ENCODE measurements at places on chromosomes 11 and 22.

DNA sequence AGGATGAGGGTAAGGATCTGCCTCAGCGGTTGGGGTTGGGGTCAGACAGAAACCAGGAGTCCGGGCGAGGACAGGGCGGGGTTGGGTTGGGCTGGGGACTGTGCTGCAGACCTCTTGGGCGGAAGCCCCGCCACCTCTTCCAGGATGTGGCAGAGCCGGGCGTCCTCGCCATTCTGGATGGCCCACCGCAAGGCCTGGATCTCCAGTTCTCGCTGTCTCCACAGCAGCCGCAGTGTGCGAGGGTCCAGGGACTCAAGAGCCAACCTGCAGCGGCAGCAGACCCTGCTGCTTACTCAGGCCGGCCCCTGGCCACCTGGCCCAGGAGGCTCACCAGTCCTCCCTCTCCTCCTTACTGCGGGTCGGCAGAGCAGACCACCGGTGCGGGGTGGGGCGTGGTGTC, 2.0 kb downstream of the LMNTD2 start:
- no peak for DNase-seq

DNA sequence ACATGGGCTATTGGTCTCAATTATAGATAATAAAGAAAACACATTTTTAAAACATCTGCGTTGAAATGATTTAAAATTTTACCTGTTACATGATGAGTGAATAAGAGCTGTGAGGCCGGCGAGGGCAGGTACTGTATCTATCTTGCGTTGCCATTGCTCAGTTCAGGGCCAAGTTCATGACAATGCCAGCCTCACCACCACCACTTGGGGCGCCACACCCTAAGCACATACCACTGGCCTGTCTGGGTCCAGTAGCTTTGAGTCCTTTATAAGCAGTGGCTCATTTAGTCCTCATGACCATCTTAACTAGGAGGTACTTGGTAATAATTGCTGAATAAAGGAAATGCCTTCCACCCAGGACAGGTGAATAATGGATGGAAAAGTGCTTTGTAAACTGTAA, 14.5 kb upstream of the MB start:
- DNase-seq, result peak; percentile 71

DNA sequence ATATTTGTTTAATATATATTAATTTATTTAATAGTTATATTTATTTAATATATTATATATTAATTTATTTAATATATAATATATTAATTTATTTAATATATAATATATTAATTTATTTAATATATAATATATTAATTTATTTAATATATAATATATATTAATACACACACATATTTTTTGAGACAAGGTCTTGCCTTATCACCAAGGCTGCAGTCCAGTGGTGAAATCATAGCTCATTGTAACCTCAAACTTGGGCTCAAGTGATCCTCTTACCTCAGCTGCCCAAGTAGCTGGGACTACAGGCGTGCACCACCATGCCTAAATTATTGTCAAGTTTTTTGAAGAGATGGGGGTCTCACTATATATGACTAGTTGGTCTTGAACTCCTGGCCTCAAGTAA, 51.4 kb upstream of the DDI1 start:
- no peak for DNase-seq

DNA sequence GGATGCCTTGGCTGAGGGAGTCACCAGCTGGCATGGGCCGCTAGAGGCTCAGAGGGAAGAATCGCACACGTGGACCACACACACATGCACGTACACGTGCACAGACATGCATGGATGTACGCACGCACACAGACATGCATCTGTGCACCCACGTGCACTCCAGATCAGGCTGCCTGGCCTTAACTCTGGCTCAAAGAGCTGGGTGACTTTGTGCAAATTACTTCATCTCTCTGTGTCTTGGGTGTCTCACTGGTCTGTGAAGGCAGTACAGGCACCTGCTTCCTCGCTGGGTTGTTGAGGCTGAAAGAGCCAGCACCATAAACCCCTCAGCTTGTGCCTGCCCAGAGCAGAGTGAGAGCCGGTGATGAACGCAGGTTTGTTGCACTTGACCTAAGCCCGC, 28.7 kb downstream of the TMPRSS6 start:
- DNase-seq, result no peak

DNA sequence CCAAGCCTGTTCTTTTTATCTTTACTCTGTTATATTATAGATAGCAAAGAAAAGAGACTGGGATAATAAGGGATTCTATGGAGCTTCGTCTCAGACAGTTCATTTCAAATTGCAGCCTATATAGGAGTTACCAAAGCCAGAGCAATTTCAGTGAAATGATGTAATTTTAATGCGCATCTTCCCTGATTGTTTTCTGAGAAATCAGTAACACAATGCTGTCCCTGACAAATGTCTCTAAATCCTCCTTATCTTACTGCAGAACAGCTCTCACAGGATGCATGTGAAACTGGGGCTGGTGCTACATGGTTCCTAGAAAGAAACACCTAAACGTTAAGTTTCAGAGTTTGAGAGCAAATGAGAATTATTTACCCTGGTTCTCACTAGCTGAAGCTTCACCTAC, 467.9 kb upstream of the ANO3 start:
- no peak for DNase-seq

GRCh38 chr11:123159183-123159857, 35.7 kb downstream of the CLMP start:
- DNase-seq, result no peak

GRCh38 chr22:36166518-36167220, 6.1 kb upstream of the APOL3 start:
- no peak for DNase-seq

DNA sequence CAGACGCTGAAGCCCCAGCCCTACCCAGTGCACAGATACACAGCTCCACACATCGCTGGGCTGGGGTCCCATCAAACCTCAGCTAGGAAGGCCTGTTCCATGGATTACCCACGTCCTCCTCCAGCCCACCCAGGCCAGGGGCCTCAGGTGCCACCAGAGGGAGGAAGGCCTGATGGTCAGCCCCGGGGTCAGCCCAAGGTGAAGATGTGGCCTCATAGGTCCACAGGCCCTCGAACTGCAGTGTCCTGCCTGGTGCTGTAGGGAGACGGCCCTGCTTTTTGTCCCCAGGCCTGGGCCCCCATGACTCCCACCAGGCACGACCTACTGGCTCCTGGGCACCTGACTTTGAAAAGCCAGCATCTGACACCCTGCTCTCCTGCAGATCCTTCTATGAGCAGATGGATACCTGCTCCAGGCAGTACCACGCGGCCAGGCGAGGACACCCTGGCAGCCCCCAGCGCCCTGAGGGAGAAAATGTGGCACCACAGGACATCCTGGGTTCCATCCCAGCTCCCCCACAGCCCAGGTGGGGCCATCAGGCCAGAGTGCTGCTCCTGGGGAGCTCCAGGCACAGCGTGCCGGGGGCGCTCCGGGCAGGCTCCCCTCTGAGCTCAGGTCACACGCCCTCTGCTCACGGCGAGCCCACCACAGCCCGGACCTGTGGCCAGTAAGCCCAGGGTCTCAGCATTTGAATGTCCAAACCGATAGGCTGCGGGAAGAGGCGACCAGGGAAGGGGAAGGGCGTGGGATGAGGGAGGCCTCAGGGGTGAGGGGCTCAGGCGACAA, 15.8 kb upstream of the MOB2 start:
- no peak for DNase-seq

GRCh38 chr11:122363296-122363695, 247.3 kb upstream of the BLID start:
- DNase-seq, result no peak

DNA sequence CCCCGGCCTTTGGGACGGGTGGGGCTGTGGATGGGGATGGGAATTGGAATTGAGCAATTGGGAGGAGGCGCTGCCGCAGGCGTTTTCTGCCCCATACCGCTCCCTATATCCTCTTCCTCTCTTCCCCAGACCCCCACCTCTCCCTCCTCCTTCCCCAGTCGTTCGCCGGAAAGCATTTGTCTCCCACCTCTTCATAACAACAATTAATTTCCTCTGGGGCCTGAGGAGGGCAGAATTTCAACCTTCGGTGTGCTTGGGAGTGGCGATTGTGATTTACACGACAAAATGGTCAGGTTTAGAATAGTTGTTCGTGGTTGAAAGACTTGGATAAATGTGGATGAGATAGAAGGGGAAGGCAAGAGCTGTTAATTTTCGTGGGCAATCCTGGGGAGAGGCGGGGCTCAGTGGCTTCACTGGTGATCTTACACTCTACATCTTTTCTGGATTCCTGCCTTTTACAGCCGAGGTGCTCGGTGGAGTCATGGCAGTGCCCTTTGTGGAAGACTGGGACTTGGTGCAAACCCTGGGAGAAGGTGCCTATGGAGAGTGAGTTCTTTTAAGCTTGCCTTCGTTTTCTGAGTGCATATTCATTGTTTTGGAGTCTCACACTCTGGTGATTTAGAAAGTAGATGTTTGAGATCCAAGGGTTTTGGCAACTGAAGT, 1.5 kb downstream of the CHEK1 start:
- no peak for DNase-seq

- DNase-seq, result no peak
Measured at GRCh38 chr11:10454878-10455631, at the start of gene AMPD3. Gene AMPD3 (plus strand): TSS chr11:10455264. CDS start chr11:10461520, 6,256 bp downstream.

- DNase-seq, result no peak
Measured at GRCh38 chr22:29747832-29748231, 19.0 kb downstream of the ZMAT5 start.

- no peak for DNase-seq
Measured at GRCh38 chr11:9330387-9331384, 16.3 kb upstream of the TMEM41B start.

- no peak for DNase-seq
Measured at GRCh38 chr11:112961751-112962578, 745 bp downstream of the NCAM1 start.

GRCh38 chr11:45154276-45154675, 7.8 kb downstream of the PRDM11 start:
- DNase-seq, result no peak

GRCh38 chr11:72418834-72419560, 15.3 kb downstream of the CLPB start:
- no peak for DNase-seq

- DNase-seq, result peak; percentile 63
Measured at GRCh38 chr22:36333644-36334043, 54.1 kb downstream of the MYH9 start.

- no peak for DNase-seq
Measured at GRCh38 chr11:32902089-32902665, 9.6 kb downstream of the QSER1 start.

GRCh38 chr11:92819830-92820229, 149.6 kb upstream of the MTNR1B start:
- DNase-seq, result no peak

DNA sequence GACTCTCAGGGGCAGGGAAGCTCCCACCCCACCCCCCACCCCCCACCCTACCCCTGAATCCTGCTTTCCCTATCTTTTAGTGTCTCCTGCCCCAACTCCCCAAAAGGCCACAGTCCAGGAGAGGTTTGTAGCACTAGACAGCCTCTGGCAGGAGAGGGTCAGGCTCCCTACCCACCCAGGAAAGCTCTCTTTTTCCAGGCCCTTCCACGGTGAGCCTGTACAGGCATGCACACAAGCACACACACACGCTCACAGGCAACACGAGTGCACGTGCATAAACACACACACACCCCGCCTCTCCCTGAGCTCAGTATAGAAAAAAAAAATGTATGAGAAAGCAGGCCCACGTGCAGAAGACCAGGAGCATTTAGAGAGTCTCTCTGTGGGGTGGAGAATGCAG, 414.0 kb downstream of the MN1 start:
- DNase-seq, result no peak

GRCh38 chr11:117877120-117877784, 794 bp upstream of the FXYD6 start:
- no peak for DNase-seq

- no peak for DNase-seq
Measured at GRCh38 chr22:42693055-42693762, 27.5 kb downstream of the A4GALT start.

DNA sequence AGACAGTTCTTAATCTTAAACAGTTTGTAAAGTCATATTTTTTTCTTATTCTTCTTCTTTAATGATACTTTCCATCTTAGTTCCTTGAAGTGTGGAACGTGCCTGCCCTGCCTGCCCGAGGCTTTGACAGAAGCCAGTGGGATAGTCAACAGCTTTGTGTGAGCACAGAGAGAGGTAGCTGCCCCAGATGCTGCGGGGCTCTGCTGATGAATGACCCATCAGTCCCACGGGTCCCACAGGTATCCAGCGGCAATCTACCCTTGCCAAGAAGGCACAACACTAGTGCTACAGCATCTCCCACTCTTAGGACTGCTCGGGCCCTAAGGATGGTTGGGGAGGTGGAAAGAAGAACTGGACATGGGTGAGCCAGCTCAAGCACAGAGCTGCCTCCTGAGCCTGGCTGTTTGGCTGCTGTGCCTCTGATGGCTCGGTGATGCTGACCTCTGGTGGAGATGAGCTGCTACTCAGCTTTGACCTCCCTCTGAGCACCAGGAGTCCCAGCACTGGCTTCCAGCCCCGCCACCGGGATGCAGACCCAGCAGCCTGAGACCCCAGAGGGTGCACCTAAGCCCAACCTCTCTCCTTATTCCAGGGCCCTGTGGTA, 11.8 kb upstream of the APLNR start:
- DNase-seq, result peak; percentile 80

DNA sequence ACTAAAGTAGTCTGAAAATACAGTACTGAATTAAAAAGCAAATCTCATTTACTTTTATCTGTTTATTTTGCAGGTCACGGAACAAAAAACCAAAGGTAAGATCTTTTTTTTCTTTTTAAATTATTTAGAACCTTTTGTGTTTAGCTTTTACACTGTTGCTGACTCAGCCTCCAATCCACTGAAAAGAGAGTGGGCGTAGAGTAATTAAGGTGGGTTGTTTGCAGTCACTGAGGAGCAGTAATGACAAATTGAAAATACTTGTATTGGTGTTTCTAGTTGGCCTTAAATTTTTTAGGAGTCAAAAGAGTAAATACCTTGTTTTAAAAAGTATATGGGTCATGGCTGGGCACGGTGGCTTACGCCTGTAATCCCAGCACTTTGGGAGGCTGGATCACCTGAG, 73.4 kb downstream of the TNRC6B start:
- no peak for DNase-seq

DNA sequence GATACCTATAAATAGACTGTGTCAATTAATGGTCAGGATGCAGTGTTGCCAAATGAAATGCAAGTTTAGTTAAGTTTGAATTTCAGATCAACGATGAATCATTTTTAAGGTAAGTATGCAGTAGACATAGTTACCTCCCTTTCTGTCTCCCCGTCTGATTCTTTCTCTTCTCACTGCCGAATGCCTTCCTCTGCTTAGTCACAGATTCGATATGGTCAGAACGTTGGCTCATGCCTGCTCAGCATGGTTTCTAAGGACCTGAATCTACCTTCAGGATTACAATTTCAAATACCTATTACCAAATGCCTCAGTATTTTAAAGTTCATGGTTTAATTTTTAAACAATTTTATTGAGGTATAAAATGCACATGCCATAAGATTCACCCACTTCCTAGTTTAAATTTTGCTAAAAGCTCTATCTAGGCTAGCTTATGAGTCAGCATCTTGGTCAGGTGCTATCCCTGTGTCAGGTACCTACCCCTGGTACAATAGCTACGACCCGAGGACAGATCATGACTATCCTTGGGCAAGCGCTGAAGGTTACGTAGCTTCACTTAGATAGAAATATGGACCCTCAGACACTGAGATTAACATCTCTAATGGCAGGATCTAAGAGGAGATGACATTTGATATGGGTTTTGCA, 78.2 kb upstream of the SPON1 start:
- no peak for DNase-seq
